Activated T-cell treated with anti-CD3 and anti-CD28 coated beads for 48 hours (primary cell): ENCODE measurements at places on chromosomes 13 and 19.

DNA sequence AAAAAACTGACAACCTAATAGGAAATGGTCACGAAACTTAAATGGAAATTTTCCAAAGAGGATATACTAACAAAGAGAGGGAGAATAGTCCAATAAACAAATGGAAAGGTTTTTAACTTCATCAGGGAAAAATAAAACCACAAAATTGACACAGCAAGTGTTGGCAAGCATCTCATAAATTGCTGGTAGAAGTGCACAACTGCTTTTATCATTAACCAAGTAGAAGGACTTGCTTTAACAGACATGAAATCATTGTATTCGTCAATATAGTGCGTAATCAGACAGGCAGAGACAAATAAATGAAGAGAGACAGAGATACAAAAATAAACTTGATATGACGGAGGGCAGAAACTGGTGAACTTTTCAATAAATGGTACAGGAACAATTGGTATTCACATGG is 7.4 kb downstream of the TGDS start:
- DNase-seq, result no peak

- peak; percentile 18 for DNase-seq
Observed at GRCh38 chr19:19064811-19065745, 1.3 kb downstream of the SLC25A42 start.

DNA sequence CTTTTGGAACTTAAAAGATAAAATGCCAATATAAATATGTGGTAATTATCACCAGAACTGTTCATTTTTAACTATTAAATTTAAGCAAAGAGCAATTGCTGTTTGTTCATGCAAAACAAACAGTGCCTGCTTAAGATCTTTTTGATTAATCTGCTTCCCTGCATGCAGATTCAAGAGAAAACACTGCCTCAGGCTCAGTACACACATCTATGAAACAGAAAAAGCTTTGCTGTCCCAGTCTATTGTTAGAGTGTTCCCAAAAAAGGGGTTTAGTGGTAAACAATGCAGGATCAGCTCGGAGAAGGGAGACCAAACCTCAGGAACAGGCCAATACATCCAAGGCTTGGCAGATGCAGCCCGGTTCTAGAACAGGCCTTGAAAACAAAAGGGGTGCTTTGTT is 49.3 kb upstream of the TDRD3 start:
- DNase-seq, result no peak

- DNase-seq, result no peak
Observed at GRCh38 chr13:66501181-66501580, 729.0 kb downstream of the PCDH9 start.

- DNase-seq, result no peak
Observed at GRCh38 chr19:5078666-5079065, 109.8 kb downstream of the KDM4B start.

DNA sequence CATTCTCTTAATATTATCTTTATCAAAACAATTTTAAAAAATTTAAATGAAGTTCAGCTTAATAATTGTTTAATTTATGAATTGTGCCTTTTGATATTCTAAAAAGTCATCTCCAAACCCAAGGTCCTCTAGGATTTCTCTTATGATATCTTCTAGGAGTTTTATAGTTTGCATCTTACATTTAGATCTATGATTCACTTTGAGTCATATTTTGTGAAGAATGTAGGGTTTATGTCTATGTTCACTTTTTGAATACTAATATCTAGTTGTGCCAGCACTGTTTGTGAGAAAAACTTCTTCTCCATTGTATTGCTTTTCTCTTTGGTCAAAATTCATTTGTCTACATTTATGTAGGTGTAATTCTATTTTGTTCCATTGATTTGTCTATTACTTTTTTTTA is 1068.4 kb upstream of the SPRY2 start:
- no peak for DNase-seq

DNA sequence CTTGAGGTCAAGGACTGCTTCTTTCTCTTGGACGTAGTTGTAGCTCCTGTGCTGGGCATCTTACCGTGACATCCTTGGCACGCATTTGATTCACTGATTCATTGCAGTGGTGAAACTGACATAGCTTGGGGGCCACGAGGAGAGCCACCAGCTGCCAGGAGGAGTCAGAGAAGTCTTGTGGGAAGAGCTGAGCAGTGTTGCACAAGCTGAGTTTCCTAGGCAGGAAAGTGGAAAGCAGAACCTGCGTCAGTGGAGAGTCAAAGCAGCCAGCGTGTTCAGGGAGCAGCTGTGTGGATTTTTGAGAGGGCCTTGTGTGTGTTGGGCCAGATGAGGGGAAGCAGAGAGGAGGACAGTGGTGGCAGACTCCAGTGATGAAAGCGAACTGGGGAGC is 5.3 kb upstream of the GPR183 start:
- DNase-seq, result no peak

DNA sequence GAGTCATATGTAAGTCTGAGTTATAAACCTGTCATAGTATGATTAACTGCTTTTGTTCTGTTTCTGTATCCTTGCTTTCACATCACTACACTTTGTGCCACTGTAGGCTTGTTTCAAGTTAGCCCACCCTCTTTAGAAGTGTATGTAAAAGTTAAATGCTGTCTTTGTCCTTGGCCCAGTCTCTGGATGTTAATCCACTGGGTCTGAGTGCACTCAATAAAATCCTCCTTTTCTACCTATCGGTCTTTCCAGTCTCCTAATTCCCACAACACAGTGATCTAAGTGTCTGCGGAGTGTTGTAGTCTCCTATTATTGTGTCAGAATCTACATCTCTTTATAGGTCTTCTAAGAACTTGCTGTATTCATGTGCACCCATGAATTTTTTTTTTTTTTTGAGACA is 14.1 kb downstream of the ZNF429 start:
- DNase-seq, result no peak

- no peak for DNase-seq
Observed at GRCh38 chr13:110408286-110408685, 101.2 kb downstream of the COL4A2 start.

DNA sequence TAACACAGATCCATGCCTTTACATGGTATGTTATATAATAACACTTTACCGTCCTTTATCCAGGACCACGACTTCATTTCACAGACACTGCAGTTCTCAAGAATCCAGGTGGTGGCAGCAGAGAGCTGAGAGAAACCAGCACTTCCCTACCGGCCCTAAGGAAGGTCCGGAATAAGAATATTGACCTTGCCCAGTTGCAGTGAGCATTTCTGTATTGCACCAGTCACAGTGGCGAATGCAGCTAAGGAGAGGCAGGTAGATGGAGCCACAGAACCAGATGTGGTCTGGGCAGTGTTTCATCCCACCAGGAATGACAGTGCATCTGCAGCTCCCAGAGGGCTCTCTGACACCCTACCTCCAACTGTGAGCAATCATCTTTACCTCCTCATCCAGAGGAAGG is 44.6 kb downstream of the ZNF787 start:
- DNase-seq, result no peak

GRCh38 chr19:41637484-41637883 is 10.6 kb upstream of the CEACAM4 start:
- DNase-seq, result no peak

- DNase-seq, result peak; percentile 18
Observed at GRCh38 chr19:756236-756635, 5.3 kb downstream of the MISP start.

DNA sequence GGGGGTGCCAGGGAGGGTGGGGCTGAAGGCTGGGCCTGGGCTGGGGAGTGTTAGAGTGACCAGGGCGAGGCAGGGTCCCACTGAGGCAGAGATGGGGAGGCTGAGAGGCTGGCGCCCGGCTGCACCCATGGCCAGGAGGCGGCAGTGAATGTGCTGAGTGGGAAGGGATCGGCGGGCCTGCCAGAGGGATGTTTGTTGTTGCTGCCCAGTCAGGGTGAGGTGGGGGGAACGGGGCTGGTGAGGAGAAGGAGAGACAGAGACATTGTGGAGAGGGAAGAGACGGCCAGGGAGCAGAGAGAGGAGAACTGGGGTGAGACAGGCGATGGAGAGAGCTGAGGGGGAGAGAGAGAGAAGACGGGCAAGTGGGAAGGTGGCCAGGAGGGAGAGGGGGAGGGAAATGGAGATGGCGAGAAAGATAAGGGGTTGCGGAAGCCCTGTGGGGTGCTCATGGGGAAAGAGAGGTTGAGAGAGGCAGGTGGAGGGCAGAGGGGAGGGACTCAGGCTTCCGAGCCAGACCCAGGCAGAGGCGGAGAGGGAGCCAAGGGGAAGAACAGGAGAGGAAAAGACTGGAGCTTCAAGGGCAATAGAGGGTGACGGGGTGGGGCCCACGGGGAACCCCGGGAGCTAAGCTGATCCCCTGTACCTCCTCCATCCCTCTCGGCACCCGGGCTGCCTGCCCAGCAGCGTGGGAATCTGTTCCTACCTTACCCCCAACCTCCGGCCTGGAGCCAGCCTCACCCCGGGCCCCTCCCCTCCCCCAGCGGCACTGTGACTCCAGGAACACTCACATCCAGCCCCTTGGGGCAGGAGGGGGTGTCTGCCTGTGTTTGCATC is 690 bp upstream of the B3GNT8 start:
- peak; percentile 13 for DNase-seq

DNA sequence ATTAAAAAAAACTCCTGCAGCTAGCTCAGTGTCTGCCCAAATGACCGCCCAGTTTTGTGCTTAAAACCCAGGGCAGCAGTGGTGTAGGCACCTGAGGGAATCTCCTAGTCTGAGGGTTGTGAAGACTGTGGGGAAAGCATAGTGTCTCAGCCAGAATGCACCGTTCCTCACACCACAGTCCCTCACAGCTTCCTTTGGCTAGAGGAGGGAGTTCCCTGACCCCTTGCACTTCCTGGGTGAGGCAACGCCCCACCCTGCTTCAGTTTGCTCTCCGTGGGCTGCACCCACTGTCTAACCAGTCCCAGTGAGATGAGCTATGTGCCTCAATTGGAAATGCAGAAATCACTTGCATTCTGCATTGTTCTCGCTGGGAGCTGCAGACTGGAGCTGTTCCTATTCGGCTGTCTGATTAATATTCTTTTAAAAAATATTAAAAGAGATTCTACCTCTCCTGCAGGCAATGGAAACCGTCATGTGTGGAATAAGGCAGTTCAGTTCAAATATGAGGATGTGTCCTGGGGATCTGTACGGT is 645.7 kb downstream of the FGF9 start:
- DNase-seq, result no peak

- DNase-seq, result no peak
Observed at GRCh38 chr19:3389876-3390371, 23.5 kb downstream of the NFIC start.

DNA sequence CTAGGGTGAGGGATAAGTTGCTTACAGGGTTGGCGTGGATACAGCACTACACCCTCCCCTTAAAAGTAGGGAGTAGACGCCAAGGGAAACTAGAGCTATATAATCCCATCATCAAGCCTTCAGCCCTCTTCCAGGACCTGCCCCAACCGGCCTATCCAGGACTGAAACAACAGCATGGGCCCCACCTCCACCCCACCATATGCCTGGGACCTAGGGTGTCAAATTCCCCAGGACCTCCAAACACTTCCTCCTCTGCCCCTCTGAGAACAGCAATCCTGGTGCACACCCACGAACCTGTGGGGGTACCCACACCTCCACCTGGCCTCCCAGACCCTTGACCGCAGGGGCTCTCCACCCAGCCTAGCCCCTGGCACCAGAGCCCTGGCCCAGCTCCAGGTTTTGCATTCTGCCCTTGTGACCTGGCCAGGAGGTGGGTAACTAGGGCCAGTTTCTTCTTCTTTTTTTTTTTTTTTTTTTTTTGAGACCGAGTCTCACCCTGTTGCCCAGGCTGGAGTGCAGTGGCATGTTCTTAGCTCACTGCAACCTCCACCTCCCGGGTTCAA is 1.4 kb upstream of the CYP2F1 start:
- DNase-seq, result no peak

DNA sequence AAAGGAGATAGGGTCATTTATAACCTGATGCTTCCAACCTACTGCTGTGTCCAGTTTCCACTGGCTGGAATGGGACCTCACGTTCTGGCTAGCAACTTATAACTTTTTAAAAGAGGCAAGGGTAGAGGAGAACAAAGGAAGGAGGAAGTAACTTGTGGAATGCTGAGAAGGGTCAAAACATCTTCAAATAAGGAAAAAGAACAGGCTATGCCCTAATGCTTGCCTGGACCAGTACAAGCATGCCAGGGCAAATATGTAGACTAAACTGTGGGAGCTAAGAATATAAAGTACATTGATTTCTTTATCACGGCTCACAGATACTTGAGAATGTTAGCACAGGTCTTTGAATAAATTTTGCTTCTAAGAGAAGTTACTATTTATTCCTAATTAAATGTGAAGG is 1.5 kb upstream of the ZNF561 start:
- no peak for DNase-seq

DNA sequence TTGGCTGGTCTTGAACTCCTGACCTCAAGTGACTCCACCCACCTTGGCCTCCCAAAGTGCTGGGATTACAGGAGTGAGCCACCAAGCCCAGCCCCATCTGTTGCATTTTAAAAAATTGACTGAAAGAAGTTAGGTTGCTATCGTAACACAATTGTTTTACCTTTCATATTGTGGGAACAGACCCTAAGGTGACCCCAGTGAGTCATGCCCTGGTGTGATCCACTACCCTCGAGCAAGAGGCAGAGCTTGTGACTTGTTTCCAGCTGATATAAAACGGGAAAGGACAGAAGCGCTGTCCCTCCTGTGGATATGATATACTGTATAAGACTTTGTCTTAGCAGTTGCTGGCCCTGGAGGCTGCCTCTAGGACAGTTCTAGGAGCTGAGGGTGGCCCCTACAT is 308.6 kb downstream of the HS6ST3 start:
- no peak for DNase-seq

DNA sequence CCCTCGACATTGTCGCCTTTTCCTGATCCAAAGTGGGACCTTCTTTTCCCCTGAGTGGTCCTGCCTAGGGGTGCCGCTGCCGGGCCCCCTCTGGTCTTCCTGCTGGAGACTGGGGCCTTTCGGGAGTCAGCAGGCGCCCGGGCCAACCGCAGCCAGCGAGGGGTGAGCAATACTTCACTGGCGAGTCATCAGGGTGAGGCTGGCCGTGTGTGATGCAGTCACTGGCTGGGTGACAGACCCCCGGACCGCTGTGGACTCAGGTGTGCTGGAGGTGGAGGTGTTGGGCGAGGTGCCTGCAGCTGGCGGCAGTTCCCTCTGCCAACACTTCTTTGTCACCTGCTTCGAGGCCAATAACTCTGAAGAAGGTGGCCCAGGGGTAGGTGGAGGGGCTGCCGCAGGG is 1.5 kb upstream of the CGB5 start:
- no peak for DNase-seq

GRCh38 chr13:102847272-102848234 is 1.7 kb downstream of the ERCC5 start:
- DNase-seq, result no peak

DNA sequence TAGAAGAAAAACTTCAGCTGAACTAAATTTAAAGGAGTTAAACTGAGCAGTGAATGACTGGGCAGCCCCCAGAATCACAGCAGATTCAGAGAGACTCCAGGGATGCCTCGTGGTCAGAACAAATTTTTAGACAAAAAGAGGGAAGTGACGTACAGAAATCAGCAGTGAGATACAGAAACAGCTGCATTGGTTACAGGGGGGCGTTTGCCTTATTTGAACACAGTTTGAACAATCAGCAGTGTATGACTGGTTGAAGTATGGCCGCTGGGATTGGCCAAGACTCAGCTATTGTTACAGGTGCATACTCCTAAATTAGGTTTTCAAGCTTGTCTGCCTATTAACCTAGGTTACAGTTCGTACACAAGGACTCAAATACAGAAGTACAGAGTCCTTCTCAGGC is 2.2 kb upstream of the SPRYD7 start:
- no peak for DNase-seq

- DNase-seq, result no peak
Observed at GRCh38 chr13:79628463-79628862, 147.5 kb downstream of the NDFIP2 start.

GRCh38 chr19:34734537-34735103 is 577 bp downstream of the ZNF181 start:
- DNase-seq, result no peak
